ENCODE measurements at places on chromosomes 5 and 9. TPM values are rescaled to one million over a fixed set of nuclear protein-coding genes. Genes with fewer than 3 reads are reported as not detected.

GRCh38 chr9:4143936-4144717 is 155.7 kb downstream of the GLIS3 start:
- no peak overlapping the region for H3K27ac ChIP-seq
- no peaks in the 10 kb centered on the region for H3K4me1 ChIP-seq
- no peaks in the 10 kb centered on the region for H3K36me3 ChIP-seq
- H3K4me3 ChIP-seq, result no peak overlapping the region
- no peak for DNase-seq

DNA sequence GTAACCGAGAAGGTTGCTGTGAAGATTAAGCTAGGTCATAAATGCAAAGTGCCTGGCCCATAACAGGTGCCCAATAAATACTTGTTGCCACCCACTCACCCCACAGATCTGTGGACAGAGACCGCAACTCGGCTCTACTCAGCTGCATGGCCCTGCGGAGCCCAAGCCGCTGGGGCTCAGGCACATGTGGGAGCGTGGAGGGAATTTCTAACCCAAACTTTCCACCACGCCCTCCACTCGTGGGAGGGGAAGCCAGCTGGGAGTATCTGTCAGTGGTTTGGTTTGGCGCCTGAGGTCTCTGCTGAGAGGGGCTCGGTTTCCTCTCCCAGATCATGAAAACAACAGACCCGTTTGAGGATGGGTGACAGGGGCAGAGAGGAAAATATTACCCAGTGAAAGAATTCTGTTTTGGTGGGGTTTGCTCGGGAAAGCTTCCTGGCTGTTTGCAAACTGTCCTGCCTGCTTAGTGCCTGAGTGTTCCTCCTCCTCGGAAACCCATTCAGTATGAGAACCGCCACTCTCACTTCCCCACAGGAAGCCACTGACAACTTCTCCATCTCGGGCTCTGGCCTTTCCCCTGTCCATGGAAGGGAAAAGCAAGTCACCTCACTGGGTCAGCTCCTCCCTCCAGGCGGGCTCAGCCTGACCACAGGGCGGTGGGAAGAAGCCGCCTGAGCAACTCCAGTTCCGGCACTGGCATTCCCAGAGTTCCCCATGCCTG is 60.1 kb downstream of the RGS3 start:
- peak overlapping the region; percentile 75 for H3K27ac ChIP-seq
- no peak overlapping the region for H3K4me3 ChIP-seq
- H3K27me3 ChIP-seq, result no peaks in the 10 kb centered on the region

DNA sequence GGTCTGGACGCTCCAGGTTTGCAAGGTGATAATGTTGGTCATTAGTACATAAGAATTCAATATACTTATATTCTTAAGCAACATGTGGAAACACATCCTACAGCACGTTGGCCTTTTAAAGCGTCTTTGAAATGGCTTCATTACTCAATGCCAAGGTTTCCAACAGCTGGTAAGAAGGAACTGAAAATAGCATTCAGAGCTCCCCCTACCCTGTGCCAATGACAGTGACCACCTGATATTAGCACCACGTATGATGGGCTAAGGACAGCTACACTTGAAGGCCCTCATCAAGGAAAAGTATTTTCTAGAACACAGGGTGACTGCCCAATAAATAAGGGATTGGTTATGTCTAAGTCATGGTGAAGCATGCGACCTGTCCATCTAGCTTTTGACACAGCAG is 9.9 kb downstream of the ZNF622 start:
- DNase-seq, result no peak
- peaks cover 28% of the 10 kb centered on the region for H3K36me3 ChIP-seq
- no peak overlapping the region for H3K4me3 ChIP-seq
- no peaks in the 10 kb centered on the region for H3K27me3 ChIP-seq
- H3K4me1 ChIP-seq, result no peaks in the 10 kb centered on the region

DNA sequence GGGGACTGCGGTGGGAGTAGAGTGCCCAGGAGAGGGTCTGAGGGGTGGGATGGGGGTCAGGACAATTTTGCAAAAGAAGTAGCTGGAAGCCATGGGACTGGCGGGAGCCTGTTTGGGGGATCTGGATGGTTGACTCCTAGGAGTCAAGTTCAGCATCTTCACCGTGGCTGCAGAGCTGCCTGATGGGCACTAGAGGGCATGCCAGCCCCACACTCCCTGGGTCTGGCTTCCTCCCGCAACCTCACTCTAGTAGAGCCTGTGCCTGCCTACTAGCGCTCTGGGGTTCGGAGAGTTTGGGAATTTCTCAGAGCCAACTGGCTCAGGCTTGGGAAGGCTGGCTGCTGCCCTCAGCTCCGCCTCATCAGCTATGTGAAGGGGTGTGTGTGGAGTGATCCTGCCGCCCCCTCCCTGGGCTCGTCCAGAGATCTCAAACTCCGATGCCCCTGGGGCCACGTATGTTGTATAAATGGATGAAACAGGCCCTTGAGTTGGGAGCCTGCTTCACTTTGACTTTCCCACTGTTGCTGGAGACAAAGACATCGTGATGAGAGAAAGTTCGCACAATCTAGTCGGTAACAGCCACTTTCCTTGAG is 10.8 kb downstream of the TSPAN17 start:
- H3K27ac ChIP-seq, result peak overlapping the region; percentile 19
- H3K4me1 ChIP-seq, result peaks cover 9% of the 10 kb centered on the region
- H3K36me3 ChIP-seq, result no peaks in the 10 kb centered on the region
- no peaks in the 10 kb centered on the region for H3K27me3 ChIP-seq
- H3K4me3 ChIP-seq, result no peak overlapping the region
- DNase-seq, result peak; percentile 65

DNA sequence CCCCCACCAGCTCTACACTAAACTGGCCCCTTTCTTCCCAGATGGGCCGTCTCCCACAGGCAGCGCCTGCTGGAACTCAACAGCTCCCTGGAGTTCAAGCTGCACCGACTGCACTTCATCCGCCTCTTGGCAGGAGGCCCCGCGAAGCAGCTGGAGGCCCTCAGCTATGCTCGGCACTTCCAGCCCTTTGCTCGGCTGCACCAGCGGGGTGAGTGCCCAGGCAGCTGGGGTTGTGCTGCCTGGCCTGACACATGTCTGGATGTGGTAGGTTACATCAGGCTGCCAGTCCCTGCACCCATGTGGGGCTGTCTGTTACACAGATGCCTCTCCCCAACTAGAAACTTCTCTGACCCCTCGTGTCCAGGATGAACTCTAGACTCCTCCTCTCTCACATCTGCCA is 9.8 kb downstream of the NHP2 start:
- no peaks in the 10 kb centered on the region for H3K4me1 ChIP-seq
- H3K27ac ChIP-seq, result no peak overlapping the region
- H3K4me3 ChIP-seq, result no peak overlapping the region
- H3K27me3 ChIP-seq, result no peaks in the 10 kb centered on the region
- DNase-seq, result peak; percentile 39

DNA sequence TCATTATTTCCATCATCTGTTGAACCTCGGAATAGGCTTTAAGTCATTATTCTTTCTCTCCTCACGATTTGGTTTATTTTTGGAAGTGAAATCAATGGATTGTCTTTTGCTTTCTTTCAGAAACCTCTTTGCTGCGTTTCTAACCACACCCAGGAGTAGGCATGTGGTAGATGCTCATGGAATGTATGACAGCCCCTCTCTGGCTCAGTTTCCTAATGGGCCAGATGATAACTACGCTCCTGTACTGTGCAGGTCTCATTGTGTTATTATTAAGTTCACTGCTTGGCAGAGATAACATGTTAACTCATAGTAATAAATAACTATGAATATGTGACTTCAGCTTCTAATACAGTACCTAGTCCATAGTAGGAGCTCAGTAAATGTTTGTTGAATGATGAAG is 175.5 kb upstream of the KLF4 start:
- no peaks in the 10 kb centered on the region for H3K4me1 ChIP-seq
- no peak overlapping the region for H3K27ac ChIP-seq
- DNase-seq, result no peak
- no peak overlapping the region for H3K4me3 ChIP-seq

DNA sequence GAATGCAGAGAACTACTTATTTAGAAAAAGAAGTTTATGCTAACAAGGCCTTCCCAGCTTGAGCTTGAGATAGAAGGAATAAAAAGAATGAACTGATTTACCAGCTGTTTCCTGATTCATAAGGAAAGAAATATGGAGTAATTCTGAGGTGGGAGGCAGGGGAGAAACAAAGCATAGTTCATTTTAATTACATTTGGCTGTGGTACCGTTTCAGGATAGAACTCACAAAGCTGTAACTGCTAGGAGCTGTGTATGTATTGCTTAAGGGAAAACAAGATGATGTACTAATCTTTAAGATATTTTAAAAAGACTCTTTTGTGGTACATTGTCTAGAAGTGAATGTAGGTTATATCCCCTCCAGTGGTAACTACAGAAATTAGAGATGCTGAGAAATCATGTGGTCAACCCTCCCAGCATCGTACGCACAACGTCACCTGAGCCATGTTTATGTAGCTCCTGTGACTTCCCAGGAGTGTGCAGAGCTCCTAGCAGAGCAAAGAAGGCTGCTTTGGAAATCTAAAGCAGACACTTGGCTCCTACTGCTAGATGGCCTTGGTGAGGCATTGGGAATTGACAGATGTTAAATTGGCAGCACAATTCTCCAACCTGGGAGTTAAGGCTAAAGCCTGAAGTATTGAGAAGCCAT is 208.3 kb upstream of the VLDLR start:
- no peaks in the 10 kb centered on the region for H3K27me3 ChIP-seq
- no peaks in the 10 kb centered on the region for H3K36me3 ChIP-seq
- H3K4me1 ChIP-seq, result no peaks in the 10 kb centered on the region
- no peak overlapping the region for H3K27ac ChIP-seq
- H3K4me3 ChIP-seq, result no peak overlapping the region

DNA sequence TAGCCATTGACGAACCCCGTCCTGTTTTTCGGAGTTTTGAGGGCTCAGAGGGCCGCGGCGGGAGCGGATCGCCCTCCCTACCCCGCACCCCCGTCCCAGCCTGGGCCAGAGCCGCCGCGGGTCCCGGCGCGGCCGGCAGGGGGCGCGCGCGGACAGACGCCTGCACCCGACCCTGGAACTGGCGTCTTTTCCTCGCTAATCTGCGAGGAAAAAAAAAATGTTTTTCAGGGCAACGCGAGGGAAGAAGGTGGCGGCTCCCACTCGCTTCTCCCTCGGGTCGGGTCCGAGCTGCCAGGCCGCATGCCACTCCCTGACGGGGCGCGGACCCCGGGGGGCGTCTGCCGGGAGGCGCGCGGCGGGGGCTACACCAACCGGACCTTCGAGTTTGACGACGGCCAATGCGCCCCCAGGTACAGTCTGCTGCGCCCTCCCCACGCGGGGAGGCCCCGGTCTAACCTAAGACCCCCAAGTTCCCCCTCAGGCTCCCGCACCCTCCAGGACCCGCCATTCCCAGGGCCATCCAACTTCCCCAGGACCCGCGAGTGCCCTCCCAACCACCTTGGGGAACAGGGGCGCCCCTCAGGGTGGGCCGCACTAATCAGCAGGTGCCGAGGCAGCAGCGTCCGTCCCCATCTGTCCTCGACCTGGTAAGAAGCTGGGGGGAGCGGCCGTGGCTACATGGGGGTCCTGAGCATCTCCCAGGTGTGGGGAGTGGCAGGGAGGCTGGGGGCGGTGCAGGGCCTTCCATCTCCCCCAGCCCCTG is at the start of gene KCNT1:
TSS of gene KCNT1 (plus strand) at position 227 of the 763 bp plus-strand sequence. CDS start at position 301, 74 bp downstream.
- no peaks in the 10 kb centered on the region for H3K36me3 ChIP-seq
- peaks cover 14% of the 10 kb centered on the region for H3K27me3 ChIP-seq
- H3K4me3 ChIP-seq, result no peak within 1 kb of the TSS
- H3K27ac ChIP-seq, result no peak within 1 kb of the TSS
- peak; percentile 35 for DNase-seq

DNA sequence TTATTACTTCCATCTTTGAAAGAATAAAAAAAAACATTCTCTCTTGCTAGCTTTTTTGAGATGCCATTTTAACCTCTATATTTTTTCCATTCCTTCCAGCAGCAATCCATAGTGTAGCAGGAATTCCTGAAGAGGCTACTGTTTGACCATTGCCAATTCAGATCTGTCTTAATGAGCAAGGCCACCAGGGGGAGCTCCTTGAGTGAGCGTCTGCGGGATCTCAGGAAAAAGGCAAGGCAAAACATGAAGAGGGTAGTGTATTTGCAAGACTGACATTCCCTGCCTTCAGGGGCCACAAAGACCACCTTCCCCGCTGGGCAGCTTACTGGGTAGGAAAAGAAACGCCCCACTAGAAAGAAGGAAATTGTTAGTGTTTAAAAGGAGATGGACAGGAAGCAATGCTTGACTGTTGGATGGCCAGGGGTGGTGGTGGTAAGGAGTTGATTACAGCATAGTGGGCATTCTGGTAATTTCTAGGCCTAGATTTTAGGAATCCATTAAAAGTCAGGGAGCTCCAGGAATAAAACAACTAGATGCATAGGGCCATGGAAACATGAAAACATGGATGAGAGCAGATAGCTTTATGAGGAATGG is 206.6 kb upstream of the HAPLN1 start:
- H3K36me3 ChIP-seq, result no peaks in the 10 kb centered on the region
- no peaks in the 10 kb centered on the region for H3K27me3 ChIP-seq
- peak; percentile 80 for DNase-seq

DNA sequence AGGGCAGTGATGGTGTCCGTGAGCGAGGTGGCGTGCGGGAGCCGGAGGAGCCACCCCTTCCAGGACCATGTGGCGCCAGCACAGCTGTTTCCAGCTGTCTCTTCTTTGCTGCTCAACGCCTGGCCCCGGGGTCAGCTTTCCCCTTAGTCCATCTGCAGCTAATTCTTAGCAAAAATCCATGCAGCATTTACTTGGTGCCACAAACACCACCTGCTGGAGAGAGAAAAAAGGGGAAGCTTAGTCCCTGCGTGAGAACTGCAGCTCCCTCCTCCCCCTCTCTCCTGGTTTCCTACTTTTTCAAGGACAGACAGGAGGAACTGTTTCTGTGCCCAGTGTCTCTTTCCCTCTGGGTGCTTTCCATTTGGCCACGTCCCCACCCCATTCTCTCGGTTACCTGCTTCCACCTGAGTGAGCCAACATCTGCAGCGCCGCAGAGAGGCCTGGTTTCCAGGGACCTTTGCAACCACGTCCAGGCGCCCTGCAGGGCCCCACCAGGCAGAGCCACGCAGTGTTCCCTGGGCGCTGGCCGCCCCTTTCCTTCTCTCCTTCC is 3.4 kb downstream of the SLC6A19 start:
- no peaks in the 10 kb centered on the region for H3K36me3 ChIP-seq
- no peak overlapping the region for H3K27ac ChIP-seq
- H3K4me3 ChIP-seq, result no peak overlapping the region
- no peaks in the 10 kb centered on the region for H3K4me1 ChIP-seq
- DNase-seq, result no peak
- H3K27me3 ChIP-seq, result peaks cover 12% of the 10 kb centered on the region

GRCh38 chr9:127751269-127752054 is 16.4 kb upstream of the TOR2A start:
- no peak for DNase-seq
- H3K4me3 ChIP-seq, result no peak overlapping the region
- no peaks in the 10 kb centered on the region for H3K4me1 ChIP-seq
- no peaks in the 10 kb centered on the region for H3K36me3 ChIP-seq
- peaks cover 25% of the 10 kb centered on the region for H3K27me3 ChIP-seq

- H3K4me3 ChIP-seq, result no peak overlapping the region
- peaks cover 4% of the 10 kb centered on the region for H3K4me1 ChIP-seq
- no peak for DNase-seq
- H3K36me3 ChIP-seq, result no peaks in the 10 kb centered on the region
- no peak overlapping the region for H3K27ac ChIP-seq
- no peaks in the 10 kb centered on the region for H3K27me3 ChIP-seq
Measured at GRCh38 chr9:101477214-101477613, 41.6 kb upstream of the ALDOB start.

- H3K36me3 ChIP-seq, result no peaks in the 10 kb centered on the region
- H3K27ac ChIP-seq, result no peak overlapping the region
- H3K4me1 ChIP-seq, result no peaks in the 10 kb centered on the region
- H3K4me3 ChIP-seq, result no peak overlapping the region
- no peaks in the 10 kb centered on the region for H3K27me3 ChIP-seq
- DNase-seq, result no peak
Measured at GRCh38 chr5:148966348-148966747, 96.5 kb downstream of the SH3TC2 start.

The POU5F2 gene
- total RNA-seq, result 0.37 TPM

The IL33 gene
- 5.0 TPM for total RNA-seq

The CCDC183 gene
- 2.4 TPM for total RNA-seq

The LMX1B gene
- total RNA-seq, result not detected

The BARHL1 gene
- total RNA-seq, result not detected

The SLC25A2 gene
- 0.21 TPM for total RNA-seq

The TMEM245 gene
- total RNA-seq, result 25.1 TPM

The SIT1 gene
- 0.67 TPM for total RNA-seq
